ENCODE measurements at places on chromosomes 5 and 9. TPM values are rescaled to one million over a fixed set of nuclear protein-coding genes. Genes with fewer than 3 reads are reported as not detected.

GRCh38 chr5:10453545-10453944, 11.9 kb downstream of the ROPN1L start:
- H3K4me3 ChIP-seq, result no peak overlapping the region
- no peak for DNase-seq
- H3K36me3 ChIP-seq, result no peaks in the 10 kb centered on the region

- H3K36me3 ChIP-seq, result no peaks in the 10 kb centered on the region
- no peaks in the 10 kb centered on the region for H3K4me1 ChIP-seq
- no peak for DNase-seq
- H3K4me3 ChIP-seq, result no peak overlapping the region
These were observed 76.3 kb upstream of the TNFSF8 start for GRCh38 chr9:115006660-115007059.

DNA sequence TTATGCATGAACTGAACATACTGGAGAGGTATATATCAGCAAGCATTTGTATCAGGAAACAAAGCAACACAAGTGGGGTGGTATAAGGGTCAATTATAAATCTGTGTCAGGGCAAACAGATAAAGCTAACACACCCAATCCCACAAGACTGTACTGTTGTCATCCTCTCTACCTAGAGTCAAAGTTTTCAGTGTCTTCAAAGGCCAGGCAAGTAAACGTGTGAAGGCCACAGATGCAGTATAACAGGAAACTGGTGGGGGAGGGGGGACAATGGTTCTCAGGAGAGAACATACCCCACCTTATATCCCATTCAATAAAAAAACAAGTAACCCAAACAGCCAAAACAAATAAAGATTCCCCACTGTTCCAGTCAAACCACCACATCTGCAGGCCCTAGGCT, 22.1 kb downstream of the ELP1 start:
- H3K27me3 ChIP-seq, result no peaks in the 10 kb centered on the region
- no peak overlapping the region for H3K27ac ChIP-seq
- H3K4me3 ChIP-seq, result no peak overlapping the region
- H3K36me3 ChIP-seq, result peaks cover 31% of the 10 kb centered on the region

DNA sequence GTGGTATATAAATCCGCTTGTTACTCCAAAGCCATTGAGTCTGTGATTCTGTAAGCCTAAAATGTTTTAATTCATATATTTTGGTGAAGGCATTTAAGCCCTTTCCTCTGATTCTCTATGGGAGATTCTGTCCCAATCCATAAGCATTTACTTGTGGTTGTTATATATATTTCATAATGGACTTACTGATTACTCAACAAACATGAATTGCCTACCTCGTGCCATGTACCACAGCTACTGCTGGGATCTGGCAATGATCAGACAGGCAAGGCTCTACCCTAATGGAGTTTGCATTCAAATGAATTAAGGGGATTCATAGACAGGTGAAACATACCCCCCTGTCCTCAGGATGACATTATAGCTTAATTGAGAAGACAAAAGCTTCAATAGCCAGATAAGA, 54.5 kb downstream of the C9orf152 start:
- DNase-seq, result no peak
- H3K4me3 ChIP-seq, result no peak overlapping the region
- no peaks in the 10 kb centered on the region for H3K36me3 ChIP-seq
- peaks cover 45% of the 10 kb centered on the region for H3K4me1 ChIP-seq
- H3K27me3 ChIP-seq, result no peaks in the 10 kb centered on the region

- H3K27ac ChIP-seq, result no peak overlapping the region
- H3K4me3 ChIP-seq, result no peak overlapping the region
- no peaks in the 10 kb centered on the region for H3K36me3 ChIP-seq
- H3K4me1 ChIP-seq, result no peaks in the 10 kb centered on the region
- H3K27me3 ChIP-seq, result no peaks in the 10 kb centered on the region
These were observed 25.7 kb downstream of the TRIO start for GRCh38 chr5:14168793-14169262.

- H3K4me3 ChIP-seq, result no peak overlapping the region
- no peak for DNase-seq
- H3K4me1 ChIP-seq, result no peaks in the 10 kb centered on the region
- no peaks in the 10 kb centered on the region for H3K36me3 ChIP-seq
These were observed 52.4 kb downstream of the ERGIC1 start for GRCh38 chr5:172886476-172886875.

GRCh38 chr9:103203172-103203571, 208.0 kb downstream of the CYLC2 start:
- no peaks in the 10 kb centered on the region for H3K36me3 ChIP-seq
- no peak for DNase-seq
- H3K4me1 ChIP-seq, result no peaks in the 10 kb centered on the region
- no peaks in the 10 kb centered on the region for H3K27me3 ChIP-seq
- no peak overlapping the region for H3K4me3 ChIP-seq
- H3K27ac ChIP-seq, result no peak overlapping the region

Gene BTNL3
- not detected for total RNA-seq

Gene ZNF883
- 1.2 TPM for total RNA-seq

Gene NTNG2
- 1.3 TPM for total RNA-seq

Gene PCDHA2
- total RNA-seq, result not detected

Gene HTR4
- not detected for total RNA-seq

All from CD8-positive, alpha-beta memory T cell (primary cell).